Esophagus squamous epithelium (tissue), 5 donors: ENCODE measurements at places on chromosomes 13 and 19.

GRCh38 chr13:110415669-110416068, 108.6 kb downstream of the COL4A2 start:
- no peak for DNase-seq

DNA sequence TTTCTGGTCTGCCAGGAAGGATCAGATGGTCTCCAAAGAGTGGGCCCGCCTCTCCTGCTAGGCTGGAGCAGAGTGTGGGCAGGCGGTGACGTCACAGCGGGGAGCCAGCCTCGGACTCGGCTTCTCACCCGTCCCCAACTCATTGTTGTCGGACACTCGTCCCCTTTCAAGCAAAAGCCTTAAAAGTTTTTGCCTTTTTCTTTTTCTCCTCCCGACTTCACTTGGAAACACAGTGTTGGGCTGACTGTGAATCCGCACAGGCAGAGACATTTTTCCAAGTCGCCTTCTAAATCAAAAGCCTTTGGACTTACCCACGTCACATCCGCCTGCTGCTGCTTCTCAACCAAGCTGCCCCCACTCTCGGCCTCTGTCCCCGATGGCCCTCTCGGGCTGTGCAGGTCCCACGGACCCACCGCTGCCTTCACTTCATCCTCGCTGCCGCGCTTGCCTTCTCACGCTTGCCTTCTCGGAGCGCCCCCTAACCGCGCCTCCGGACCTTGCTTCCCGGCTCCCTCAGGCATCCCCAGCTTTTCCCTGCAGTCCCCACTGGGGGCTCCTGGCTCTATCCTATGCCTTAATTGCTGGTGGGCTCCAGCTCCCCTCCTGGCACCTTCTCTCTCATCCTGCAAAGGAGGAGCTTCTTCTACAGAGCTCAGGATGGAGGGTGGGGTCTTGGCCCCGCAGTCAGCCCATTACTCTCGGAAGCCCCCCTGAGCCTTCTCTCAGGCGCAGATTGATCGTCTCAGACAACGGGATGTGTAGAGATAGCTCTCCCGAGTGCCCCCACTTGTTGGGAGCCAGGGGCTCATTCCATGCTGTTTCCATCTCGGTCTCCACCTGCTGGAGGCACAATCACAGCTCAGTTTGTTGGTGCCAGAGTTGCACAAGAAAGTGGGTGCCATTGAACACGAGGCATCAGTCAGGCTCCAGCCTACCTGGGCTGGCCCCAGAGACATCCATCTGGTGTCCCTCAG, 3.9 kb upstream of the ZNF135 start:
- no peak for DNase-seq

- no peak for DNase-seq
These were observed 7.5 kb upstream of the BCAT2 start for GRCh38 chr19:48818234-48818820.

- DNase-seq = no peak
These were observed 14.7 kb upstream of the KCTD15 start for GRCh38 chr19:33781996-33782395.

DNA sequence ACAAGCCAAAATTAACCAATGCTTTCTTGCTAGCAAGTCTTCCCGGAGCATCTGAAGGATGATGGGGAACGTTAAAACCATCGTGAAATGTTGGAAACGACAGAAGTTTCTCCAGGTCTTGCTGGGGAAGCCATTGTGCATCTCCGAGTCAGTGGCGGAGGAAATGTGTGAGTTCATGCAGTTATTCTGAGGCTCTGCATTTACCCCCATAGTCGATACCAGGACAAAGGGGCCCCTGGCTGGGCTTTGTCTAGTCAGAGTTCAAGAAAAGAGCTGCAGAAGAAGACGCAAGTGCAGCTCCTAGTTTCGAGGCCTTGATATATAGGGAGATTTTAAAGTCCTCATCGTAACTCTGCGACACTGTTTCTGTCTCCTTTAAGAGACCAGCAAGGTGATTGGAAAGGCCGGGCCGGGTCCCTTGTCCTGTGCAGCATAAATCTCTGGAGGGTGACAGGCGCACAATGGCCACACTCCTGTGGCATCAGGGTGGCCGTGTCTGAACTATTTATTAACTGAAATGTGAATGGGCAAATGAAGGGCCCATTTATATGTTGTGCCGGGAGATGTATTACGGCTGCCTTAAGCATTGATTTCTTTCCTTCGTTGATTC, 172.0 kb downstream of the TEX29 start:
- DNase-seq = no peak

- no peak for DNase-seq
These were observed 15.2 kb upstream of the EHD2 start for GRCh38 chr19:47697863-47698609.

DNA sequence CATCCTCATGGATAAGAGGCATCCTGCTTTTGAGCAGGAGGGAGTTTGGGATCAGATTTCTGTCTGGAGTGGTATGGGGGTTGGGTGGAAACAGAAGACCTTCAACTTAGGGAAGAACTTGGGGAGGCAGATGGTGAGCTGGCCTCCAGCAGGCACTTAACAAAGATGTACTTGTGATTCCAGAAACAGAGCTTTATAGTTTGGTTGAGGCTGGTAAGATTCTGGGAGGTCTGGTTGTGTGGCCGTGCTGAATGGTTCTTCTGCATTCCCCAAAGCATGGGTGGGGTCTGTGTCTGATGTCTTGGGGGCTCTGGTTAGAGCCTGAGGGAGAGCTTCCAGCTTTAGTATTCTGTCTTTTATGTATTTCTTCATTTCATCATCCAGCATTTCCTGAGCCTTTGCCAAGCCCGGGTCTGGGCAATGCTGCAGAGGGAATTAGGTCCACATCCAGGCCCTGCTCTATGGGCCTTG, 4.8 kb downstream of the MEGF8 start:
- no peak for DNase-seq

DNA sequence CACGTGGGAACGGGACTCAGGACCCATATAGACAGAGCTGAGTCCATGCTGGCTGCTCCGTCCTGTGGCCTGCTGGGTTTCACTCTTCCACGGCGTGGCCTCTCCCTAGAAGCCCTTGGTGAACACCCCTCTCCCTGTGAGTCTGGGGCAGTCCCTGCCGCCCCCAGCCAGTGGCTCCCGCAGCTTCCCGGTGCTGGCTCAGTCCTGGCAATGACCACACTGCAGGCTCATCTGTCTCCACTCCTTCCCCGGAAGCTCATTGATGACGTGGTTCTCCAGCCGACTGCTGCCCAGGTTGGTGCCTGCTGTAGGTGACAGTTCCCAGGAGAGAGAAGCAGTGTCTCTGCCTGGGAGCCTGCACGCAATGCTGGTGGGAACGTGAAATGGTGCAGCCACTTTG, 2.1 kb upstream of the TEX29 start:
- DNase-seq = no peak

DNA sequence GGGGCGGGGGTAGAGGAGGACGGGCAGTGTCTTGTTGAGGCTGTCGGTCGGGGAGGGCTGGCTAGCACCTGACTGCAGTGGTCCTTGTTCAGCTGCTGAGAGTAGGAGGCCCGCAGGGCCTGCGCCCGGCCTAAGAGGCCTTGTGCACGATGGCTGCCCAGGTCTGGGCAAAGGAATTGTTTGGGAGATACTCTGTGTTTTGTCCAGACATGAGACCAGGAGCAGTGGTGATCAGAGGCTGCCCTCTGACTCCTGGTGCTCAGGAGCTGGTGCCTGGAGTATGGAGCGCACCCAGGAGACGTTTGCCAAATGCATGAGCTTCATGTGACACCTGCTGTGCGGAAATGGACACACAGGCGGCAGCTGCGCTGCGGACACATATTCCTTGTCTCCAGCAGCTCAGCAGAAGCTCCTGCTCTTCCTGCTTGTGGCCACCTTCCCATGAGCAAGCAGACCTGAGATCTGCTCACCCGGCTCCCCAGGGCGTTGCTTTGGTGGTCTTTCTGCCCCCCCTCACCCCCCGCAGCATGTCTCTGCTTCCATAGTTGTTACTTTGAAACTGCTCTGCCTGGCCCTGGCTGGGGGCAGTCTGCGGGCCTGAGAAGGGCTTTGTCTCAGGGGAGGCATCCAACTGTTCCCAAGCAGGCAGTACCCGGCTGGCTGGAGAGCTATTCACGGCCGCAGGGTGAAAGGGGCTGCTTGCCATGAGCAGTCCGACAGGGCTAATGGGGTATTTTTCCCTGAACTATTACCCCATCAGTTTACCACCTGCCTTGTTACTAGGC, 163.9 kb downstream of the TEX29 start:
- DNase-seq = no peak

DNA sequence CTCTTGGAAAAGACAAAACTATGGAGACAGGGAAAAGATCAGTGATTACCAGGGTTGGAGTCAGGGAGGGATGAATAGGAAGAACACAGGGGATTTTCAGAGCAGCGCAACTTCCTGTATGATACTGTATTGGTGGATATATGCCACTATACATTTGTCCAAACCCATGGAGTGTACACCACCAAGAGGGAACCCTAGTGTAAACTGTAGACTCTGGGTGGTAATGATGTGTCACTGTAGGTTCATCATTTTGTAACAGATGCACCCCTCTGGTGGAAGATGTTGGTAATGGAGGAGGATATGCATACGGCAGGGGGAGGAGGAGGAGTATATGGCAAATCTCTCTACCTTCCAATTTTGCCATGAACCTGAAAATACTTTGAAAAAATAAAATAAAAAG, 68.1 kb downstream of the UFM1 start:
- no peak for DNase-seq

DNA sequence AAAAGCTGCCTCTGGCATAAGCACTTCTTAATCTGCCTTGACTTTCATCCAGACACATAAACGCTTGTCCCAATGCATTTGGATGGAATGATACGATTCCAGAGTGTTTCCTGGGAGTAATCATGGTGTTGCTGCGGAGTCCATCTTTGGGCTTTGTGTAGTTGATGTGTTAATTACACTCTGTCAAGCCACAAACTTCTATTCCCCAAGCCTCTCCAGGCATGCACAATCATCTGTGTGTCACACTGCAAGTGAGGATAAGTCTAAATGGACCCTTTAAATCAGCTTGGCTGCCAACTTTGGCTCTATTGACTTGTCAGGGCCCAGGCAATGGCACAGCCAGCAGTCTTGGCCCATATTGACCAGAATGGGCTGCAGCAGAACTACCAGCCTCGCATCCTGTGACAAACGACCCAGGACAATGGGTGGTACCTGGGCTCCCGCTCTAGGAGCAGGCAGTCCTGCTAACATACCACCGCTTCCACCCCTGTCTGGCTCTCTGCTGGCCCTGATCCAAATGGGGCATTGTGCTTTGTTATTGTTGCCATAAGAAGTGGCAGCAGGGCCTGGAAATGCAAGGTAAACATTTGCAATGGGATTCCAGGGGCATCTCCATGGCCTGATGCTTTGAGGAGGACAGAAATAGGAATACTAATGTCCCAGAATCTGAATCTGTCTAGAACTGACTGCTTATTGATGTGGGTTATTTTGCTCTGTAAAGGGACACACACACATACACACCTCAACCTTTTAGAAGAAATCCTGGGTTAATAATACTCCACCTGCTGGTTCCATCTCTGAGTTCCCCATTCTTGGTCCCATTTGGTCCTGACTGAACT, 127.2 kb downstream of the DNAJC15 start:
- DNase-seq = no peak

- no peak for DNase-seq
These were observed 58.6 kb downstream of the MCF2L start for GRCh38 chr13:113027566-113027965.

GRCh38 chr13:94761407-94761806, 49.1 kb upstream of the SOX21 start:
- DNase-seq = no peak

DNA sequence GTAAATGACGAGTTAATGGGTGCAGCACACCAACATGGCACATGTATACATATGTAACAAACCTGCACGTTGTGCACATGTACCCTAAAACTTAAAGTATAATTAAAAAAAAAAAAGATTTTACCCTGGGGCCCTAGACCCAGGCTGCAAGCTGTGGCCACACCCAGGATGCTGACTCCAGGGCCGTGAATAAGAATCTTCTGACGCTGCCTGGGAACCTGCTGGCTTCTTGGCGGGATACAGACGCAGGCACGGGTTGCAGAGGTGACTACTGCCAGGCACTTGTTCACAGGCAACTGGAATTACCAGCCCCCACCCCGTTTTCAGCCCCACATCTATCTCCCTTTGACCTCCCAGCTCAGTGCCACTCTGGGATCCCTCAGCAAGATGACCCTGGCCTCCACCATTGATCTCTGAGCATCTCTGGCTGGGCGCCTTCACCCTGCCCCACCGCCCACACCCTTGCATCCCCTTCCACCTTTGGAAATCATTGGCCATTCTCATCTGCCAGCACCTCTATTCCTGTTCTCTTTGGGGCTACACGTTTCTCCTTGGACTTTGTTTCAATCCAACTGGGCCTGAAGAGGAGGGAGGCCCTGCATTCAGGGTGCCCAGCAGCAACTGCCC, 21.1 kb upstream of the CFAP97D2 start:
- DNase-seq = no peak

GRCh38 chr13:78239714-78240113, 321.1 kb upstream of the EDNRB start:
- DNase-seq = no peak

- DNase-seq = no peak
These were observed 725 bp downstream of the PSMD8 start for GRCh38 chr19:38375098-38375493.
